ENCODE measurements at places on chromosomes 3 and 15.
A peak's percentile ranks its signal among the peaks of the same experiment; 100 is the strongest.

DNA sequence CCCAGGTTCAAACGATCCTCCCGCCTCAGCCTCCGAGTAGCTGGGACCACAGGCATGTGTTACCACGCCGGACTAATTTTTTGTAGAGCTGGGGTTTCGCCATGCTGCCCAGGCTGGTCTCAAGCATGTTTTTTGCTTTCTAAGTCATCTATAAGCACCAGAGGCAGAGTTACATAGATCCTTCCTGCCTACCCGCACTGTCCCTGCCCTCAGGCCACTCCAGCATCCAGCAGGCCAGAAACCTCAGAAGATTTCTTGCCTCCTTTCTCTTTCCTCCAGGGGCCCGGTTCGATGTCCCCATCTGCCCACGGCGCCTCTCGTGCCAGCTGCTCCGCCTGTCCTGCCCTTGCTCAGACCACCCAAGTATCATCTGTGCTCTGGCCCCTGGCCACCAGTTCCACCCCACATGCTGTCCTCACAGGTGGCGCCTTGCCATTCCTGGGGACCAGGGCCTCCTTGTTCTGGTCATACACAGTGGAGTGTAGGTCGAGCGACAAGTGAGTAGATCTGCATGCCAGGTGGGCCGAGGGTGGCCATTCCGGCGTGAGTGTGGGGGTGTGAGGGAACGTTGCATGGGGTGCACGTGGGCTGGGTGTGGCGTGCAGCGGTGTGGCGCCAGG, 27.3 kb downstream of the KLHDC8B start:
- no peak for DNase-seq

DNA sequence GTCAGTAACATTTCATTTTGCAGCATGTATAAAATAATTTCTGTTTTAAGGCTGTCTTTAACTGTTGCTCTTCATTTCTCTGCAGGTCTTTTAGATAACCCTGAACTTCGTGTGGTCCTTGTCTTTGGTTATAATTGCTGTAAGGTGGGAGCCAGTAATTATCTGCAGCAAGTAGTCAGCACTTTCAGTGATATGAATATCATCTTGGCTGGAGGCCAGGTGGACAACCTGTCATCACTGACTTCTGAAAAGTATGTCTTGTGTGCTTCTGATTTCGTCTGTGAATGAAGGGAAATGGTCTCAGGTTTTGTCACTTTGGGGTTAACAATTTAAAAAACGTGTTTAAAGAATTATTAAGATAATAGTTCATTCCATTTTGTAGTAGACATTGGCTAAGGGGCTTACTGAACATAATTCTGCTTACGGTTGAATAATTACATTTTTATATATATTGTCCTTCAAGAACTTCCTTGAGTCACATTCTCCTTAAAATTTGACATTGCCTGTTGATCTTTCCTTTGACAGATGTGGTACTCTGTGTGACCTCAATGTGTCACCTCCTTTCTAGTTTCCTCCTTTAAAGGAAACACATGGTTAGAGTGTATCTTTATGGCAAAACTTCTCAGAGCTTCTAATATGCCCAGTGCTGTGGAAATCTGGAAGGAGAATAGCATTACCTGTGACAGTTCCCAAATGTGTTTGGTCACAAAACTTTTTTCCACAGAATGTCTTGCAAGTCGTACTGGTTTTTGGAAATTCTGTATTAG, 26.3 kb downstream of the FBXO22 start:
- DNase-seq, result peak; percentile 30

DNA sequence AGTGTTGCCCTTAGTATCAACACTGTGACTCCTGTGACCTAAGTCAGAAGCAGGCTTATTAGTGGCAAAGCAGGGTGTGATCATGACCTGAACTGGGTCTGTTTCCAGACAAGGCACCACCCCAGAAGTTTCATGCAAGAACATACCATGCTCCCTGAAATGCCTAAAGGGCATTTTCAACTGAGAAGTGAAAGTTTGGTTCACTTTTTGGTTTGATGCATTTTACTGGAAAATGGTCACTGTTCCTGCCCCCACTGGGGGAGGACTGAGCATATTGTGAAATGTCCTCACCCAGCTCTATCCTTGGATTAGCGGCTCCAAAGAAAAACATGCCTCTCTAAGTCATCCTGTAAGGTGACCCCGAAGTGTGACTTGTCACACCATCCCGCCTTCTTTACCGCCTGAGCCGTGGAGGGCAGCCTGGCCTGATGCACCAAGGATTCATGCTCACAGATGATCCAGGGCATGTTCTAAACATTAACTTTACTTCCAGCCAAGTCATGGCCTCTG, 3.1 kb upstream of the FAM240A start:
- DNase-seq, result no peak

- no peak for DNase-seq
Measured at GRCh38 chr15:38650936-38651327, 86.3 kb upstream of the RASGRP1 start.

DNA sequence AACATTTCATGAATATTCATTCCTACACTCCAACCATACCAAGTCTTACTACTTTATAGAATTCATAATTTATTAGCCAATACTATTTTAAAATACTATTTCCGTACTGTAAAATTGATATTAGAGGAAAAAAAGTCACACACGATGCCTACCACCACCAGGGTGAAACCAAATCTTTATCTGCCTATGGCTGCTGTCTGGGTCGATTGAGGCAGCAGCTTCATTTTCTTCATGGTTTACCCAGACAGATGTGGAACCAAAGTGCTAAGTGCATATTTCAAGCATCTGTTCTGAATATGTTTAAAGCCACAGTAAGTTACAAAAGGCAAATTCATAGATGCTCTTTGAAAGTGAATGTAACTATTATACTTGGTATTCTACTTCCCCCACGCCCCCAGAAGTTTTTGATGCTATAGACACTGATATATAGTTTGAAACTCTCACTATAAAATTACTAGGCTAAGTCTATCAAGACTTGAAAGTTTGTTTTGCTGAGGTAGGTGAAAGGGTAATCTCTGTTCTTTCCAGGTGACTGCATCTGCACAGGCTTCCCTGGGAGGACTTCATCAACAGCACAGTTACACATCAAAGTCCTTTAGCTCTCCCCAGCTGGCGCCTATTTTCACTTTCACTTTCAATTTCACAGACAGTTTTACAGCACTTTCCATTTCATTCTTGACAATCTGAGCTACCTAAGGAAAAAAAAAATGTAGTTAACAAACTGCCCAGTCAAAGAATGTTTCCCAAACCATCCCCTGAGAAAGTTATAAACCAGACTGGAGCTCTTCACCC, 113.9 kb downstream of the POLQ start:
- DNase-seq, result peak; percentile 43
